GF-D8 (cell line): ENCODE measurements at places on chromosomes 1 and 21.

- no peak for DNase-seq
These were observed 20.8 kb downstream of the ZBTB8B start for GRCh38 chr1:32485554-32486255.

DNA sequence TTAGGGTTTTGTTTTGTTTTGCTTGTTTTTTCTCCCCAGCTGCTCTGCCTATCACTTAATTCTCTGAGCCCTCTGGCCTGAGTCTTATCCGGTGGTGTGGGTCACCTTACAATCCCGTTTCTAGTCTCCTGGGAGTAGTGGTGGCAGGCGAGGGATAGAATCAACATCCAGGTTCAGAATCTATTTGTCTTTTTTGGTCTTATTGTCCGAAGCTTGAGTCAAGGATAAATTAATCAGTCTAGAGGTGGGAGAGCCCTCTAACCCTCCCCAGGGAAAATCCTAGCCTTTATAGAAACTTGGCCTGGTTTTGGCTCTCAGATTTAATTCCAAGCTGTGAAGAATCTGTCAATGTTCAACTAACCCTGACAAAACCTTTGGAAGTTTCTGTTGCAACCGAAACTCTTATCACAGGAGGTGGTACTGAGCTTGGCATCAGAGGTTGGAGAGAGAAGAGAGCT, 246.3 kb downstream of the FGGY start:
- no peak for DNase-seq

- no peak for DNase-seq
These were observed 995 bp upstream of the KIF26B start for GRCh38 chr1:245153552-245154428.

- DNase-seq = no peak
These were observed 9.0 kb downstream of the TMEM61 start for GRCh38 chr1:54989473-54989872.

DNA sequence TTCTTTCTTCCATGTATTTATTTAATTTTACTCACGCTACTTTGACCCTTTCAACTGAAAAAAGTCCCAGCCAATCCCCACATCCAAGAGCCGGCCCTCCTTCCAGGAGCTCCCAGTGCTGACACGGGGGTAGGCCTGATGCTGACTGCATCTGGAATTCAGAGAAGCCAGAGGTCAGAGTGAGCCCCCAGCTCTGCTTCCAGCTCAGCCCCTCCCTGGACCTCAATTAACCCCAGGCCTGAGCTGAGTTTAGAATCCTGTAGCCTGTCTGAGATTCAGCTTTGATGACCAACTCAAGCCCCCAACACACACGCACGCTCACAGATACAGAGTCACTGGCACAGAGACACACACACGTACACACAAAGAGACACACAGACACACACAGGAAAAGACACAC, 247.9 kb downstream of the NPHP4 start:
- DNase-seq = no peak

- no peak for DNase-seq
These were observed 102.3 kb downstream of the TMEM53 start for GRCh38 chr1:44571712-44572571.
